ENCODE measurements at places on chromosomes 12 and 14. TPM values are rescaled to one million over a fixed set of nuclear protein-coding genes. Genes with fewer than 3 reads are reported as not detected.

The POU6F1 gene
- 1.1 TPM for total RNA-seq

The DACT1 gene
- 78.7 TPM for total RNA-seq

The FOXN4 gene
- not detected for total RNA-seq

The MSI1 gene
- total RNA-seq = not detected

The BRMS1L gene
- 2.3 TPM for total RNA-seq

The AQP6 gene
- under 0.01 TPM for total RNA-seq

The APOLD1 gene
- 3.3 TPM for total RNA-seq

The CABP1 gene
- total RNA-seq = 2.1 TPM

The SLC7A7 gene
- 4.1 TPM for total RNA-seq

The TSPAN31 gene
- total RNA-seq = 64.6 TPM

The PPM1H gene
- 0.92 TPM for total RNA-seq

The FOXM1 gene
- total RNA-seq = 1.8 TPM

The CCDC177 gene
- total RNA-seq = under 0.01 TPM

The EIF2B2 gene
- total RNA-seq = 37.1 TPM

The NELL2 gene
- total RNA-seq = not detected

The RFLNA gene
- total RNA-seq = 0.28 TPM

The MYO1A gene
- not detected for total RNA-seq

The TARBP2 gene
- total RNA-seq = 39.8 TPM

The ATP6V1D gene
- total RNA-seq = 132 TPM

The PTPN6 gene
- under 0.01 TPM for total RNA-seq

The PZP gene
- not detected for total RNA-seq

The STAB2 gene
- not detected for total RNA-seq

The KERA gene
- total RNA-seq = not detected

The PLA2G1B gene
- total RNA-seq = not detected

The RPL10L gene
- total RNA-seq = not detected

The ARPC3 gene
- total RNA-seq = 209 TPM

The PPP1R1A gene
- total RNA-seq = not detected

The CCND2 gene
- total RNA-seq = 44.0 TPM

The SLC35E3 gene
- 3.1 TPM for total RNA-seq

The TPPP2 gene
- not detected for total RNA-seq

The PKP2 gene
- total RNA-seq = 0.55 TPM

The CCER1 gene
- total RNA-seq = not detected

The STAT6 gene
- 75.2 TPM for total RNA-seq

The KLRK1 gene
- total RNA-seq = not detected

The SOAT2 gene
- total RNA-seq = not detected

The MMP19 gene
- total RNA-seq = 5.9 TPM

The FAM216A gene
- total RNA-seq = 14.7 TPM

The AQP2 gene
- total RNA-seq = not detected

The TMEM253 gene
- not detected for total RNA-seq

The LYZ gene
- 0.09 TPM for total RNA-seq

The SETD1B gene
- total RNA-seq = 1.7 TPM

All from smooth muscle cell of bladder (primary cell).